Activated naive CD4-positive, alpha-beta T cell treated with anti-CD3 and anti-CD28 coated beads for 36 hours (primary cell): ENCODE measurements at places on chromosomes 7 and 10. TPM values are rescaled to one million over a fixed set of nuclear protein-coding genes. Genes with fewer than 3 reads are reported as not detected.

IFIT1B gene
- not detected for total RNA-seq

GRCh38 chr10:119042169-119042568 lies 12.7 kb downstream of the NANOS1 start:
- H3K27ac ChIP-seq = no peak overlapping the region
- H3K4me3 ChIP-seq = no peak overlapping the region
- H3K4me1 ChIP-seq = peaks cover 16% of the 10 kb centered on the region
- no peak for DNase-seq

DNA sequence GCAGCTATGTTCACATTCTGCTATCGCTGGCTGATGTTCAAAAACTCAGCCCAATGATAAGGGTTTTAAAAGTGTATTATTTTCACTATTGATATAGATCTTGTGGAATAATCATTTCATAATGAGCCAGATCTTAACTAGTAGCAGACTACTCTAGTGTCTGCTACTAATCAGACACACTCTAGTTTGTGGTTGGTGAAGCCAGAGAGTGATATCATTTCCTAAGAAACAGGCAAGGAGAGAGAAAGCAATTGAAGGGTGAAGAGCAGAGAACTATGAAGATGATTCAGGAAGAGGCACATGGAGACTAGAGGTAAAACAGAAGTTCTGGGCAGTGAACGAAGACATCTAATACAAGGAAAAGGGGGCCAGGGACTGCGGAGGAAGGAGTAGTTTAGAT lies 58.2 kb upstream of the BET1 start:
- H3K4me3 ChIP-seq = no peak overlapping the region
- no peak for DNase-seq
- H3K4me1 ChIP-seq = peaks cover 7% of the 10 kb centered on the region
- H3K27ac ChIP-seq = no peak overlapping the region

PNLIPRP2 gene
- not detected for total RNA-seq

KEL gene
- total RNA-seq = 0.83 TPM
